ENCODE measurements at places on chromosomes 11 and 22.

DNA sequence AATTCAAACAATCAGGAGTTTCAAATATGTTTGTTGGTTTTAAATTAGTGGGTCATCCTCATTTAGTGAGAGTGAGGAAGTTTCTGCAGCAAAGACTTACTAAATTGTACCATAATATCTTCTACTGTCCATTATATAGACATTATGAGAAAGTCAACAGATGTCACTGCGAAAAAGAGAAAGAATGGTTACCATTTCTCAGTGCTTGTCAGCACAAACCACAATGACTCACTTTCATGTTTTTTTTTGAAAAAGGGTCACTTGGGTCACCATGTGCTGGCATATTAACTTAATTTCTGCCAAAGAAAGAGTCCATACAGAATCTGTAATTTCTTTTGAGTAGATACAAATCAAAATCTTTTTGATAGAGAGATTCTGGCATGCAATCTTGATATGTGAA, 924.6 kb upstream of the FAT3 start:
- no peak for DNase-seq

GRCh38 chr22:43218786-43219185, 31.9 kb upstream of the TTLL12 start:
- DNase-seq: no peak

DNA sequence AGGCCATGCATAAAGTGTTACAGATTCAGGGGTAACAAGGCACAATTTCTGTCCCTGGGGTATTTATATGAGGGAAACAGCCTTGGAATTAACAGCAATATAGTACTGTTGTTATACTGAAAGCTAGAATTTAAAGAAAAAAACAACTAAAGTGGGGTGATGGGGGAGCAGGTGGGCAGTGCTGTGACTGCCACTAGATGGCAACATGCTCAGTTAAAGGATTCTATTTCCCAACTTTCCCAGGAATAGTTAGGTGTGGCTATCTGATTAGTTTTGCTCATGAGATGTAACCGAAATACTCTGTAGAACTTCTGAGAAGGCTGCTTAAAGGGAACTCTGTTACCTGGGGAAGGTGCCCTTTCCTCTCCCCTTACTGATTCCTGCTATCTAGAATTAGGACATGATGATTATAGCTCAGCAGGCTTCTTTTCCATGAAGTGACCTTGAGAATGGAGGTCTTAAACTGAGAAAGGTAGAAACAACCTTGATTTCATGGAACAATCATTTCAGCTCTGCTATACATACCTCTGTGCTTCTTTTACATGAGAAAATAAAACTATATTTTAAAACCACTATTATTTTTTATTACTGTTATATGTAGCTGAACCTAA, 102.6 kb downstream of the RELT start:
- DNase-seq: no peak

DNA sequence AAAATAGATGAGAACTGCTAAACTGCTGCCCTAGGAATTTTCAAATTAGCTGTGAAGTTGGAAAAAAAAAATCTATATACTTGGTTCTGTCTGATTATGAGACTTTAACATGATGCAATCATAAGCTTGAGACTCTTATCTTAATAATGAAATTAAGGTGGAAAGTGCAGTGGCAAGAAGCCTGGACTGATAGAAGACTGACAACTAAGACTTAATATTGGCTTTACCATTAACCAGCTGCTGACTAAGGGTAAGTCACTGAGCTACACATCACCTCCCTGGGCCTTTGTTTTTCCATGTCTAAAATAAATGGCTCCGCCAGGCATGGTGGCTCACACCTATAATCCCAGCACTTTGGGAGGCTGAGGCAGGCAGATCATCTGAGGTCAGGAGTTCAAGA, 56.9 kb downstream of the SLC35F2 start:
- DNase-seq: no peak

- DNase-seq: no peak
Observed at GRCh38 chr11:18731441-18731840, 5.5 kb upstream of the IGSF22 start.

DNA sequence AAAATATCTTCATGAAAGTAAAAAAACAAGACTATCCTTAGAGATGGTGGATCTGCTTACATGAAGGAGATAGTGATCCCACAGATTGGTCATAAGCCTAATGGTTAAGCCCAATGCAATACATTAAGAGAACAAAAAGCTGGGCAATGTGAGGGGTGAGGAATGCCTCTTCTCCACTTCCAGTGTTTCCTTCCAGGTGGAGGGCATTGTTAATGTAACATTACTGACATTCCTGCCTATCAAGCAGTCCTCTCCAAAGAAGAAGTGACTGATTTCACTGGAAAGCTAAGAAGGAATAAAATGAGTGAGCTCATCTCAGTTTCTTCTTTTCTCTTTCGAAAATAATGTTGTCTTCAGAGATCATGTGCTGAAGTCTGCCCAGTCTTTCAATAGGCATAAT, 207.8 kb downstream of the RAB38 start:
- DNase-seq: no peak

DNA sequence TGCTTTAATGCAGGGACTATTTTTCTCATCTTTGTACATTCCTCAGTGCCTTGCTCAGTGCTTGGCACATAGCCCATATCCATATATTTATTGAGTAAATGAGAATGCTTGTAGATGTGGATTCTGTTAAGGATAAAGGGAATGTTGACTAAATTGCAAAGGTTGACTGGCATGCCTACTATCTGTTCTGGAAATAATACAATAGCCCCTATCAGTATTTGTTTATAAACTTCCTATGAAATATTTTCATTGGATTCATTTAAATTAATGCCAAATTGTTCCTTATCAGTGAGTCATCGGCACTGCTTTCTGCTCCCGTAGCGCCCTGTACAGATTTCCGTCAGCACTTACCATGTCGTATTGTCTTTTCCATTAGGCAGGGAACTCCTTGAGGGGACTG, 8.0 kb downstream of the RNF121 start:
- DNase-seq: no peak

GRCh38 chr11:91795139-91795887, 429.3 kb upstream of the FAT3 start:
- DNase-seq: no peak

GRCh38 chr22:27097933-27098332, 440.5 kb downstream of the MIAT start:
- DNase-seq: no peak

GRCh38 chr22:17788528-17789378, 14.5 kb upstream of the BID start:
- DNase-seq: no peak

- DNase-seq: no peak
Observed at GRCh38 chr11:64637334-64638017, 46.5 kb downstream of the SLC22A12 start.

- DNase-seq: no peak
Observed at GRCh38 chr11:14972581-14973495, 687 bp upstream of the CALCA start.

GRCh38 chr11:134125507-134125906, 56.6 kb downstream of the JAM3 start:
- no peak for DNase-seq

GRCh38 chr11:76939219-76939631, 78.5 kb downstream of the ACER3 start:
- no peak for DNase-seq

- DNase-seq: no peak
Observed at GRCh38 chr11:19703211-19703610, 9.4 kb upstream of the NAV2 start.

DNA sequence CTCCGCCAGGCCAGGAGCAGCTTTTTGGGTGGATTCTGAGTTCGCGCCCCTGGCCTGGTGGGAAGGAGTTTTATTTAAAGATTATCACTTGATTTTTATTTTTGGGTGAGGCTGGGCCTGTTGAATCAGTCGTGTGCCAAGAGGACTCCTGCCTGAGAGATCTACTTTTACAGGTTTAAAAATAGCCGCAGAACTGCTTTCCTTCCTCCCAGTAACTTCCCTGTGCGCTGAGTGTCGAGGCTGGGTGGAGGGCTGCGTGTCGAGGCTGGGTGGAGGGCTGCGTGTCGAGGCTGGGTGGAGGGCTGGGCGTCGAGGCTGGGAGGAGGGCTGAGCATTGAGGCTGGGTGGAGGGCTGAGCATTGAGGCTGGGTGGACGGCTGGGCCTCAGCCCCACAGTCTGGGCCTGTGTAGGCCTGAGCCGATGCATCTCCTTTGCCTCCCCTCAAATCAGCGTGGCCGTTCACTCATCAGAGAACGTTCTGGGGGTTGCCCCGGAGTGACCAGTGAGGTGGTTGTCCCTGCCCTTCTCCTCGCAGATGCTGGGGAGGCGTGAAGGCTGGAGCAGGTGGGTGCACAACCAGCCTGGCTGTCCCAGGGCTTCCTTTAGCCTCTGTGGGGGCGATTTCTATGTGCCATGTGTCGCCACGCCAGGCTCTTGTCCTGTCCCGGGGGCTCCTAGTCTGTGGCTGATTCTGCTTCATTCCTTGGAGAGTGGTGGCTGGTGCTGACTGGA, 30.1 kb downstream of the GRAMD4 start:
- DNase-seq: no peak

DNA sequence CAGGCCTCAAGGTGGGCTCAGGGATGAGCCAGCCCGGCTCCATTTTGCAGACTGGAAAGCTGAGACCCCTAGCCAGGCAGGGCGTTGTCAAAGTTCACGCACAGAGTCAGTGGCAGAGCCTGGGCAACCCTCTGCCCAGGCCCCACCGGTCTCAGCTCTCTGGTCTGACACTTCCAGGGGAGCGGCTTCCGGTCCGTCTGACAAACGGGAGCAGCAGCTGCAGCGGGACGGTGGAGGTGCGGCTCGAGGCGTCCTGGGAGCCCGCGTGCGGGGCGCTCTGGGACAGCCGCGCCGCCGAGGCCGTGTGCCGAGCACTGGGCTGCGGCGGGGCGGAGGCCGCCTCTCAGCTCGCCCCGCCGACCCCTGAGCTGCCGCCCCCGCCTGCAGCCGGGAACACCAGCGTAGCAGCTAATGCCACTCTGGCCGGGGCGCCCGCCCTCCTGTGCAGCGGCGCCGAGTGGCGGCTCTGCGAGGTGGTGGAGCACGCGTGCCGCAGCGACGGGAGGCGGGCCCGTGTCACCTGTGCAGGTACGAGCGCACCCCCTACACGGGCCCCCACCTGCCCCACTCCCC, 36.0 kb downstream of the CD6 start:
- DNase-seq: no peak

Data from CD4-positive, alpha-beta T cell treated with Interleukin-2 at 100 ng/mL for 4 hours (primary cell).